Cortex of kidney (tissue), 1 donor: ENCODE measurements at places on chromosomes 6 and 20.

- DNase-seq = no peak
These were observed 212.6 kb downstream of the BCAS1 start for GRCh38 chr20:53857723-53858236.

GRCh38 chr6:130558131-130558530 is 192.3 kb downstream of the TMEM200A start:
- DNase-seq = no peak

DNA sequence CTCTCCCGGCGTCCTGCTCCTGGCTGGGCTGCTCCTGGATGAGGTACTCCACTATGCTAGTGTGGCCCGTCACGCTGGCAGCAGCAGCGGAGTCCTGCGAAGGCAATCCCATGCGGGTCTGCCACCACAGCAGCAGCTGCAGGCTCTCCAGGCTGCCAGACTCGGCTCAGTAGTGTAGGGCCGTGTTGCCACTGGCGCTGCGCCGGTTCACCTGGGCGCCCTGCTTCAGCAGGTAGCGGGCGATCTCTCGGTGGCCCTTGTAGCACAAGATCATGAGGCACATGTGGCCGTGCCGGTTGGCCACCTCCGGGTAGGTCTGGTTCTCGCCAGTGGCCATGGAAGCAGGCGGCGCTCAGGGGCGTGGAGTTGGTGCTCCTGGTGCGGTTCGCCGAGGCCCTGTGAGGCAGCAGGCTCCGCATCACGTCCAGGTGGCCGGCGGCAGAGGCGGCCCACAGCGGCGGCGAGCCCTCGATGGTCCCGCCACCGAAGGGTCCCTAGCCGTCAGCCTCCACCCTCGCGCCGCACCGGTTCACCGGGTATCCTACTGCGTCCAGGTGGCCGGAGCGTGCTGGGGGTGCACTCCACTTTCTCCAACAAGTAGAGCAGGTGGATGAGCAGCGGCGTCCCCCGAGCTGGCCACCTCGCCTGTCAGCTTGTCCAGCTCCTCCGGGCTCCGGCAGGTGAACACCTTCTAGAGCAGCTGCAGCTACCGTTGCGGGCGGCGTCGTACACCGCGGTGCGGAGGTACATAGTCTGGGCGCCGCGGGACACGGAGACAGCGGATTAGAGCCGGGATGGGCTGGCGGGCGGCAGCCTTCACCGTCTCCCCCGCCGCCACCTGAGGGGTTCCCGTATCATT is 19.8 kb downstream of the RFPL4B start:
- no peak for DNase-seq

DNA sequence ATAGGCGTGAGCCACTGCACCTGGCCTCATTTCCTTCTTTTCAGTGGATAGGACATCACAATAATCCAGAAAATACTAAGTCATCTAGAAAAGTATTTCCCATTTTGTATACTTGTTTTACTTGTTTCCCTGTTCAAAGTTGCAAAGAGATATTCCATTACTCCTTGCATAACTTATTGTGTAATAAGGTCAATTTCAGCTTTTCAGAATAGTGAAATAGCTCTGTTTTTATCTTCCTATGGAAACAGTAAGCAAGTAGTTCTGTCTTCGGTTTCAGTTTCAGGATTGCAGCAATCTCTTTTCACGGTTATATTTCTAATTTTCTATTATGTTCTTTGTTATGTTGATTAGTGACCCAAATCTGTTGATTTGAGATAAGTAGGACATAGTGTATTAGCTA is 6.0 kb downstream of the STX11 start:
- DNase-seq = no peak

DNA sequence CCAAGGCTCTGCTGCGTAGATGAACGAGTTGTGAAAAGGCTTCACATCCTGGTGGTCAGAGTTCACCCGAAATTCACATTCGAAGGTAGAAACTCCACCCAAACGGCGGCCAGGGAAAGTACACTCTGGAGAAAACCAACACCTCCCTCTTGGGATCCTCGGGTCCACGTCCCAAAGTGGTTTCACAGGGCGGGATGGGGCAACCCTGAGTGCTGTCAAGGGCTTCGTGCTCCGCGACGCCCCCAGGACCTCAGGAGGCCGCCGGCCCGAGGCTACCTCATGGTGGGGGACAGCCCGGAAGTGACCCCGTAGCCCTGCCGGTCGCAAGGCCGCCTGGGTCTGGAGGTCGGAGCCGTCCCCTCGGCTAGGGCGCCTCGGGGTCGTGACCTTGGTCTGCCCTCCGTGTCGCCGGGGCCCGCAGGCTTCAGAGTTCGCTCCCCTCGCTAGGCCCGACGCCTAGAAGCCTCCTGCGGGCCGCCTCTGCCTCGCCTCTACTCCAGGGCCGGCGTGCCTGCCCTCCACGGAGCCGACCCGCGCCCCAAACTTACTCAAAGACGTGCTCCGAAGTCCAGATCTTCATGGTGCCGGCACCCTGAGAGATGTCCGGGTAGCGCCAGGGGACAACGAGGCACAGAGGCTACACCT is at the start of gene PRELID3B:
Gene PRELID3B, minus strand, starts transcription at position 636 of the 645 bp plus-strand sequence. Its CDS starts 56 bp downstream, at position 580.
- no peak for DNase-seq

DNA sequence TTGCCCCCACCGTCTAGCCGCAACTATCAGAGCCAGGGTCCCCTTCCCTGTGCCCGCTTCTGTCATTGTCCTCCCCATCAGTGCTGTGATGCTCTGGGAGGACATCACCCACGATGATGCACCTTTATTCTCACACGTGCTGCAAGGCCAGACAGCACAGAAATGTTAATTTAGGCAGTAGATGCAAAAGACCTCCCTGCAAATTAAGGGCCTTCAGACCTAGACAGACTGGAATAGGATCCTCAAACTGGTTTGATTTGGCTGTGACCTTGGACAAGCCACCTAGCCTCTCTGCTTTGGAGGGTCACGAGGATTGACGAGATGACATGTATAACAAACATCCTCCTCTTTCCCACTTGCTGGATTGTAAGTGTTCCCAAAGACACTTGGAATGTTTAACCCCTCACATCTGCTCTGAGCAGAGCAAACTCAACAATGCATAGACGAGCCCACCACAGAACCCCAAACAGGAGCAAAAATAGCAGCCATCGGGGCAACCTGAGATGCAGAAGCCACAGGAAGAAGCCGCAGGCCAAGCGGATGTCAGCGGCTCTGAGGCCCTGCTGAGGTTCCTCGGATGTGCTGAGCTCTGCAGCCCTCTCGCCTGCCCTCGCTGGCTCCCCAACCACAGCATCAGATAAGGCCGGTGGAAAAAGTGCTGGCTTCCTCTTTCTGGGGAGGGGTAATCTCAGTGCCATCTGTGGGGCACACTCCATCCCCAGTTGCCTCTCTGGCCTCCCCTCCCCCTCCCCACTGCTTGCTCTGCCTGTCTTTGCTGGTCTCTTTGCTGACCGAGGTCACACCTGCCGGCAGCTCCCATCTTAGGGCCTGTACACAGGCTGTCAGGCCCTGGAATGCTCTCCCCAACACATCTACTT is 35.3 kb downstream of the TOX2 start:
- no peak for DNase-seq

GRCh38 chr6:32449088-32449736 is 9.5 kb downstream of the HLA-DRA start:
- DNase-seq = no peak

GRCh38 chr6:37368961-37369320 is 15.2 kb downstream of the RNF8 start:
- DNase-seq = no peak

DNA sequence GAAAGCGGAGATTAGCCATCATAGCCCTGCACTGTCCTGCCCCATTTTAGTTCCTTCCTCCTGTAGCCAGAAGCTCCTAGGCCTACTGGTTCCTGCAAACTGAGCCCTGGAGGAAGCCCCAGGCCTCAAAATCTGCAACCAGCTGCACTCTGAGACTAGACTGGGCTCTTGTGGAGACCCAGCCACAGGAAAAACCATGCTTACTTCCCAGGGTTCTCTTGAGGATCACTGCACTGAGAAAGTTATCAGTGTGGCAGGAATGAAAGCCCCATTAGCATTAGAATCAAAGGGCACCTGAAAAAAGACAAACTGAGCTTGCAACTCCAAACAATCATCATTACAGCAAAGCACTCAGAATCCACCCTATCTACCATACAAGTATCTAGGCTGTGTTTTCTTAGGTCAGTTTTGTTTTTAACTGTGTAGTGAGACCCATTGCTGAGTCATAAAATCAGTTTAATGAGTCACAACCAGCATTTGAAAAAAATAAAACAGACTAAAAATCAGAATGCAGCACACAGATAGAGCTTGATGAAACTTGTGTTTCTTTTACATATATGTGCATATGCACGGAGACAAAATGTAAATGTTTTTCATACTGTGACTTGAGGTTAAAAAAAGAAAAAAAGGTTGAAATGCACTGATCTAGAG is 91.0 kb downstream of the UNC5CL start:
- DNase-seq = no peak

GRCh38 chr20:53345536-53346334 is 247.9 kb downstream of the ZNF217 start:
- DNase-seq = no peak

DNA sequence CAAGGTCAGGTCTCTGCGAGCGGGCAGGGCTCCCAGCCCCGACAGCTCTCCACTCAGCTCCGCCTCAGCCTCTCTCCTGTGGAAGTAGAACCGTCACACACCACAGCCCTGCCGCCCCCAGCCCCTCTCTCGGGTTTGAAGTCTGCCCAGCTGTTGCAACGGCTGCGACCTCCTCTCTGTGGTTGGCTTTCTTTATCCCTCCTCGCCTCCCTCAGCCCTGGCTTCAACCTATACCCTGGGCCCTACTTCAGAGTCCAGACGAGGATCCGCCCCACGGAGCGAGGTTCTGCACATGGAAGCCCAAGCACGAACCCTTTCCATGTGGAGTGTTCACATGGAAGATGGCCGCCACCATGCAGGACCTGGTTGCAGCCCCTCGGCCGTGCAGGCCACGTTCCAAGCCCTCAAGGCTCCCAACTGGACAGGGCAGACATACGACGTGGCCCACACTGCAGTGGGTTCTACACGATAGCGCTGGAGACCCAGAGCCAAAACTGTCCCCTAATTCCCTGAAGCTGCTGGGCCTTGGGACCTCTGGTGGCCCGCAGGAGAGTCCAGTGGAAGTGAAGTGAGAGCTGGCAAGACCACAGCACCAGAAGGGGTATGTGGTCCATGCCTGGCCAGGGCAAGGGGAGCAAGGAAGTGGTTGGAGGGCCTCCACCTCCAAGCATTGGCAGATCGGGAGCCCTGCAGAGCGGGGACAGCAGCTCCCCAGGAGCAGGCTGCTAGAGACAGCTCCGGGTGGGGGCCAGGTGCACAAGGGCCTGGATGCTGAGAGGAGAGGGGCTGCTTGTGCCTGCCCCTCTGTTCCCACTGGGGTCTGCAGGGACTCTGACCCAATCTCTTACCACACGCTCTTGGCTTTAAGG is 69.8 kb downstream of the GINS1 start:
- no peak for DNase-seq
